Stomach (tissue), 19 donors: ENCODE measurements at places on chromosomes 16 and 17.

DNA sequence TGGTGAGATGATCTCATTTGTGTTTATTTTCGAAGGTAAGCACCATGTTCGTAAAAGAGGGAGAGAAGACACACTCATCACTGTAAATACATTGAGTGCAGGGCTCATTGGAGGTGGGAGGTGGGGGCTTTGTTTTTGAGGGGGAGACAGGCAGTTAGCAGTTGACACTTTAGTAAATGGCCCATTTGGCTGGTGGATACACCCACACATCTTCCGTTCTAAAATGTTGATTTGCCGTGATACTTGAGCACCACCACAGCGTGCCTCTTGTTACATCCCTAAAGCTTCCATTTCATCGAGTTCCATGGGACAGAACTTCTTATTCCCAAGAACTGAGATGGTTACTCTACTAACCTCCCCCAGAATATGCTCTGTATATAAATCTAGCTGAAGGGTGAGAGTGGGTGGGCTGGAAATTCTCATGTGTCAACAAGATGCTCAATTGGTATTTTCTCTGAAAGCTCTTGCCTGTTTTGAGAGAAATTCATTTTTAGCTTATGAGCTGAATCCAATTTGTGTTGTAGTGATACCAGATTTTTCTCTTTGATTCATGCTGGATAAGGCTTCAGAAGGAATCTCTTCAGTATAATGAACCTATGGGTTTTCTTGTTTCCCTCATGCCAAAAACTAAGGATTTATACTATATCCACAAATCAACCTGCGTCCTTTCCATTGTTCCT lies 314.3 kb downstream of the RBFOX1 start:
- DNase-seq = no peak

DNA sequence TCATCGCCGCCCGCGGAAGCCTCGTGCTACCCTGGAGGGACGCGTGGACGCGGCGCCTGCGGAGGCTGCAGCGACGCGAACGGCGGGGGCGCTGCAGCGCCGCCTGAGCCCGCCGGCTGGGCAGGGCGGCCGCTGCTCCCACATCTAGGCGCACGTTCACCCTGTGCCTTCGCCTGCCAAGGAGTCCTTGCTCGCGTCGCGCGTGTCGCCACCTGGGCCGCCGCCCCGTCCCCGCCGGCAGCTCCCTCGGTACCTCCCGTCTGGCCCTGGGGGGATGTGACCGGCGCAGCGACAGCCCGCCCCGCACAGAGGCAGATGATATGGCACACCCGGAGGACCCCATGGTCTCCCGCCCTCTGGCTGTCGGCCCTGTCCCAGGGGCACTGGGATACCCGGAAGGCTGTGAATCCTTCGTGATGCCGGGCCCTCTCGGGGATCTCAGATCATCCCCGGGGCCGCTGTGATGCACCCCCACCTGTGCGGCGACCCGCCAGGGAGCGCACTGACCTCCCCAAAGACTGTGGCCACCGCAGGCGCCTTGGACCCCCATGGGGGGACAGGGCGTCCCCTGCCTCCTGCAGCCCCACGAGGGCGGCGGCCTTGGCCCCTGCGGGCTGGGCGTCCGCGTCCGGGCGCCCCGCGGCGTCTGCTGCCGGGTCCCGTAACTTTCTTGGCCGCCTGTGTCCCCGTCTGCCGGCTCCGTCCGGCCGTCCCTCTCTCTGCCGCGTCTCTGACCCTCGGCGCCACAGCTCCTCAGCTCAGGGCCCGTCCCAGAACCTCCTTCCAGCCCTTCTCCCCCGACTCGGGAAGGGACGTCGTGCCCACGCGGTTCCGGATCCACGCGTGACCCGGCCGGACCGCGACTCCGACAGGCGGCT lies 689 bp upstream of the TBC1D24 start:
- DNase-seq = peak; percentile 82

DNA sequence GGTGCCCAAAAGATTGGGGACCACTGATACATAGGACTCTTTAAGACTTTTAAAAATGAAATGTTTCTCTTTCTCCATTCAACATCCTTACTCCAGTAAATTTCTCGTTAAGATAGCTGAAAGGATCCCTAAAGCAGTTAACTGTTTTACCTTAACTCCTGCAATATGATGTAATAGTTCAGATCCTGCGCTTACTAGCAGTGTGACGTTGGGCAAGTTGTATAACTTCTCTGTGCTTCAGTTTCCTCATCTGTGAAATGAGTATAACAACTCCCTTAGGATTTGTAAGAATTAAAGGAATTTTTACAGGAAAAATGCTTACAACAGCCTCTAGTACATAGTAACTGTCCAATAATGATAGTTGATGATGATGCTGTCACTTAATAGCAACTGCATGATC lies 158.9 kb downstream of the TANC2 start:
- DNase-seq = no peak

- DNase-seq = no peak
Observed at GRCh38 chr17:82097919-82098168, 192 bp downstream of the FASN start.

DNA sequence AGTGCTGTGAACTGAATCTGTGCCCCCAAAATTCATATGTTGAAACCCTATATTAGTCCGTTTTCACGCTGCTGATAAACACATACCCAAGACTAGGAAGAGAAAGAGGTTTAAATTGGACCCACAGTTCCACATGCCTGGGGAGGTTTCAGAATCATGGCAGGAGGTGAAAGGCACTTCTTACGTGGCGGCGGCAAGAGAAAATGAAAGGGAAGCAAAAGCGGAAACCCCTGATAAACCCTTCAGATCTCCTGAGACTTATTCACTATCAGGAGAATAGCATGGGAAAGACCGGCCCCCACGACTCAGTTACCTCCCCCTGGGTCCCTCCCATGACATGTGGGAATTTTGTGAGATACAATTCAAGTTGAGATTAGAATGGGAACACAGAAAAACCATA lies 3.7 kb upstream of the SPDYE4 start:
- no peak for DNase-seq

GRCh38 chr17:29710891-29711418 lies 88.2 kb upstream of the CORO6 start:
- no peak for DNase-seq

DNA sequence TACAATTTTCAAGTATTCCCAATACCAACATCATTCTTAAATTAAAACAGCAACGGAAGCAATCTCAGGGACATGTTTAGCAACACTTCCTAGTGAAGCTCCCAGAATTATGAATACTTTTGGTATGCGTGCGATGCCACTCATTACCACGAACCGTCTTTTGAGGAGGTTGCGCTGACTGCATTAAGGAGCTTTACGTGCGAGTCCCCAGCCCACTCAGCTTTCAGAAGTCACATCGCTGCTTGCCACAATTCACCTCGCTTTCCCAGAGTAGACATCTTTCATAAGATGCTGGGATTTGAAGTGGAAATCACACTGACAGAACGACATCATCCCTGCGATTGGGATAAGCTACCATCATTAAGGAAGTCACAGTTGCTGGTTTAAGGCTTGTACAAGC lies 441.6 kb upstream of the HSBP1 start:
- DNase-seq = no peak

- no peak for DNase-seq
Observed at GRCh38 chr17:62681939-62682381, 54.5 kb downstream of the MRC2 start.

DNA sequence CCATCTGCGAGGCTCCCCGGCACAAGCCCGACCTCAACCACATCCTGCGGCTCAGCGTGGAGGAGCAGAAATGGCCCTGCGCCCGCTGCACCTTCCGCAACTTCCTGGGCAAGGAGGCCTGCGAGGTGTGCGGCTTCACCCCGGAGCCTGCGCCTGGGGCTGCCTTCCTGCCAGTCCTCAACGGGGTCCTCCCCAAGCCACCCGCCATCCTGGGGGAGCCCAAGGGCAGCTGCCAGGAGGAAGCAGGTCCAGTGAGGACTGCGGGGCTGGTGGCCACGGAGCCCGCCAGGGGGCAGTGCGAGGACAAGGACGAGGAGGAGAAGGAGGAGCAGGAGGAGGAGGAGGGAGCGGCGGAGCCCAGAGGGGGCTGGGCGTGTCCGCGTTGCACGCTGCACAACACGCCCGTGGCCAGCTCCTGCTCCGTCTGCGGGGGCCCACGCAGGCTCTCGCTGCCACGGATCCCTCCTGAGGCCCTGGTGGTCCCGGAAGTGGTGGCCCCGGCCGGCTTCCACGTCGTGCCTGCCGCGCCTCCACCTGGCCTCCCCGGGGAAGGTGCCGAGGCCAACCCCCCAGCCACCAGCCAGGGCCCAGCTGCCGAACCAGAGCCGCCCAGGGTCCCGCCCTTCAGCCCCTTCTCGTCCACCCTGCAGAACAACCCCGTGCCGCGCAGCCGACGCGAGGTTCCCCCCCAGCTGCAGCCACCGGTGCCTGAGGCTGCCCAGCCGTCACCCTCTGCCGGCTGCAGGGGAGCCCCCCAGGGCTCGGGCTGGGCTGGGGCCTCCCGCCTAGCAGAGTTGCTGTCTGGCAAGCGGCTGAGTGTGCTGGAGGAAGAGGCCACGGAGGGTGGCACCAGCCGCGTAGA lies 13.1 kb upstream of the PRR35 start:
- DNase-seq = peak; percentile 78

- peak; percentile 71 for DNase-seq
Observed at GRCh38 chr16:66961065-66961744, at the start of gene CES3. Gene CES3, plus strand, starts transcription at chr16:66961266. Its CDS starts 42 bp downstream, at chr16:66961308.

DNA sequence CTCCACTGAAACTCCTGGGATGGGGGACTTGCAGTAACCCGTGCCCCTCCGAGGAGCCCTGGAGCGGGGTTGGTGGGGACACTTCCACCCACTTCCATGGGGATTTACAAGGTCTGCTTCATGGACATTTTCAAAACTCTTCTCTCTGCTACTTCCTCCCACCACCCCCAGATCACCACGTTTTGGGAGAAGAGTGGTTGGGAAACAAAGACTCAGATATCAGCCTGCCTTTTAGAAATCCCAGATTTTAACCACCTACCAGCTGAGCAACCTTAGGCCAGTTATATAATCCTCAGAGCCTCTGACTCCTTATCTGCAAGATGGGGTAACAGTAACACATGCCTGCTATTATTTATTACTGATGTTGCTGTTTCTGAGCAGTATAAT lies 184.8 kb downstream of the CCDC182 start:
- DNase-seq = no peak

GRCh38 chr16:57422026-57422944 lies 17.7 kb downstream of the CCL17 start:
- DNase-seq = peak; percentile 52

DNA sequence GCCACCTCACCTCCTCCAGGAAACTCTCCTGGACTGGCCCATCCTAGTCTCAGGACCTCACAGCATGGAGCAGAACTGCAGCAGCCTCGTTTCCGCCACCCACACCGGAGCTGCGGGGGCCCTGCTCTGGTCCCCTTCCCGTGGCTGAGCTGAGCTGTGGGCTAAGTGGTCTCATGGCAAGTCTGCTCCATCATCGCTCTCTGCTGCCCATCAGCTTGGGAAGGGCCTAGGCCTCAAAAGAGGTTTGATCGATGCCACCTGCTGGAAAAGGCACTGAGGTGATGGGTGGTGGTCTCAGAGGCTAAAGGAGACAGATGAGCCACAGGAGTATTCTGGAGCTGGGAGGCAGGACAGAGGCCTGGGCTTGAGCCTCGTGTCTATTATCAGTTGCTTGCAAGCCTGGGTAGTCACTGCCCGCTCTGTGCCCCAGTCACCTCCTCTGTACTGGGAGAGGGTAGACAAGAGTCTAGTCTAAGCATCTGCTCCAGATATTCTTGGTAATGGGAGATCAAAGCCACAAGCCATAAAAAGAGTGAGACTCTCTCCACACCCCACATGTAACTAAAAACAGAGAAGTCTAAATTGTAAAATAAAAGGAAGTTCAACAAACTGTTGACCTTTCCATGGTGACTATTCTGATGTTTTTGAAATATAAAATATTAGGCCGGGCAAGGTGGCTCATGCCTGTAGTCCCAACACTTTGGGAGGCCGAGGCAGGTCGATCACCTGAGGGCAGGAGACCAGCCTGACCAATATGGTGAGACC lies 1.6 kb downstream of the ITGAE start:
- DNase-seq = no peak

DNA sequence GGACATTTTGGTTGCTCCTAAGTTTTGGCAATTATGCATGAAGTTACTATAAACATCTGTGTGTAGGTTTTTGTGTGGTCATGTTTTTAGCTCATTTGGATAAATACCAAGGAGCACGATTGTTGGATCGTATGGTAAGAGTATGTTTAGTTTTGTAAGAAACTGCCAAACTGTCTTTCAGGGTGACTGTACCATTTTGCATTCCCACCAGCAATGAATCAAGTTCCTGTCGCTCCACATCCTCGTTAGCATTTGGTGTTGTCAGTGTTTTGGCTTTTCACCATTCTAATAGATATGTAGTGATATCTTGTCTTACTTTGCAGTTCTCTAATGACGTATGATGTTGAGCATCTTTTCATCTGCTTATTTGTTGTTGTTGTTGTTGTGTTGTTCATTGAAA lies 20.2 kb downstream of the TENT4B start:
- no peak for DNase-seq

GRCh38 chr17:41298458-41299135 lies 4.1 kb downstream of the KRTAP29-1 start:
- DNase-seq = no peak

DNA sequence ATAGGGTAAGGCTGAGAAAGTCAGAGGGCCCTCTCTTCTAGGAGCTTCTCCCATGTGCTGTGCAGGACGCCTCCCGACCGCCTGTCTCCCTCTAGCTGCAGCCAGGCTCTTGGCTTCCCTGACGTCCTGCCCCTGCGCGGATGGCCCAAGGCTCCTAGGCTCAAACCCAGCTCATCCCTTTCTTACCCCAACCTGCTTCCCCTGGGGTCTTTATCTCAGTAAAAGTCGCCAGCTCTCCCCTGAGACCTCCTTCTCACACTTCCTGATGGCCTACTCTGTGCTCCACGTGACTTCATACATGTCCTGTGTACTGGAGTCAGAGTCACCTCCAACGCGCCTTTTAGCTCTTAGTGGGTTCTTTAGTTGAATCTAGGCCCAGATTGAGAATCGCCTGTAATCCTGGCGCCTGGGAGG lies 1.1 kb upstream of the ZNF747 start:
- DNase-seq = peak; percentile 78

DNA sequence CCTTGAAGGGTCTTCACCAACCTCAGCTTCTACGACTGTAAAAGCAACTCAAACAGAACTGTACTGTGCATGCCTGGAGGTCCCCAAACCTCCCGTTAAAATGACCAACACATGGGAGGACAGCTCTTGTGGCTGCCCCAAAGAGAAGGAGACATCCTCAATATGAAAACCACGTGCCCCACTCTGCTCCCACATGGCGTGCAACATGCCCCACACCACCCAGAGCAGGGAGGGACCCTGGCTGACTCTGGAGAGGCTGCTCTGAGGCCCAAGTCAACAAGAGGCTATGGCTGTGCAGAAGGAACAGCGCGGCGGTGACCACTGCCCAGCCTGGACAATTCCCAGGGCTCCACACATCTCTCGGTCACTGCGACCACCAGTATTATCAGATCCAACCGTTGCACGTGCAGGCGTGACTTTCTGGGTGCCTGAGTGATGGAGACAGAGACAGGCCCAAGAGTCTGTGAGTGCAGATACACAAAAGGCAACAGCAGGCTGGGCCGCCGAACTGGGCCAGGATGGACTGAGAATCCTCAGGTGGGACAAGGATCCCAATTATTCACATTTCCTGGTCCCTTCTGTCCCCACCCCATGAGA lies 1.4 kb downstream of the PLD6 start:
- no peak for DNase-seq

- no peak for DNase-seq
Observed at GRCh38 chr16:9264067-9264466, 172.6 kb downstream of the HAPSTR1 start.
